ENCODE measurements at places on chromosomes 2 and 18.

DNA sequence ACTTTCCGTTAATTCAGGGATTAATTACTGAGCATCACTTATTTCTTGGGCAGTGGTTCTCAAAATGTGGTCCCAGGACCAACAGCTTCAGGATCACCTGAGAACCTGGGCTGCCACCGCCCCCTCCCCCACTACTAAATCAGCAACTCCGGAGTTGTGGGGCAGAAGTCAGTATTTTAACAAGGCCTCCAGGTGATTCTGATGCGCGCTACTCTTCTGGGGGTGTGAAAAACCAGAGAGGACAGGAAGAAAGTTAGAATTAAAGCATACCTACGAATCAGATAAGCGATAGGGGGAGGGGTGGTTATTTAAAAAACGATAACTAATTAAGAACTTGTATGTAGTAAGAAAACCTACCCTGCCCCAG, 319 bp downstream of the ZSCAN30 start:
- DNase-seq = peak; percentile 26

GRCh38 chr2:10326707-10327594, 24.2 kb downstream of the HPCAL1 start:
- DNase-seq = no peak

- no peak for DNase-seq
Observed at GRCh38 chr18:22879293-22879692, 53.8 kb upstream of the RBBP8 start.

- no peak for DNase-seq
Observed at GRCh38 chr2:83531206-83531826, 927.8 kb downstream of the SUCLG1 start.

DNA sequence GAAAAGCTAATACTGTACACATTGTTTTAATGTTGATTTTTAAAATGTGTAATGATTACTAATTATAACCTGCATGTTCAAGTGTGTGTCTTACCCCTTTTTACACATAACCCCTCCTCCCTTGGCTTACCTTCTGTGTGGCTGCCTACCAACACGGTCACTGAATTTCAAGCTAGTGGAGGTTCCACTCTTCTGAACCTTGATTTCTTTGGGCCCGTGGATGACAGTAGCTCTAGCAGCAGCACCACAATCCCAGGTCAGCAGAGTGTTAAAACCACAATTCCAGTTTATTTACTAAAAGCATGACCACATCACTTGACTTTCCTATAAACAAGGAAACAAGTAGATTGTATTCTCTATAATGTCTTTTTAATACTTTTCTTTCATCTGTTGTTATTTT, 56.9 kb downstream of the AFTPH start:
- no peak for DNase-seq

GRCh38 chr18:62999392-62999791, 284.1 kb downstream of the PHLPP1 start:
- DNase-seq = no peak

DNA sequence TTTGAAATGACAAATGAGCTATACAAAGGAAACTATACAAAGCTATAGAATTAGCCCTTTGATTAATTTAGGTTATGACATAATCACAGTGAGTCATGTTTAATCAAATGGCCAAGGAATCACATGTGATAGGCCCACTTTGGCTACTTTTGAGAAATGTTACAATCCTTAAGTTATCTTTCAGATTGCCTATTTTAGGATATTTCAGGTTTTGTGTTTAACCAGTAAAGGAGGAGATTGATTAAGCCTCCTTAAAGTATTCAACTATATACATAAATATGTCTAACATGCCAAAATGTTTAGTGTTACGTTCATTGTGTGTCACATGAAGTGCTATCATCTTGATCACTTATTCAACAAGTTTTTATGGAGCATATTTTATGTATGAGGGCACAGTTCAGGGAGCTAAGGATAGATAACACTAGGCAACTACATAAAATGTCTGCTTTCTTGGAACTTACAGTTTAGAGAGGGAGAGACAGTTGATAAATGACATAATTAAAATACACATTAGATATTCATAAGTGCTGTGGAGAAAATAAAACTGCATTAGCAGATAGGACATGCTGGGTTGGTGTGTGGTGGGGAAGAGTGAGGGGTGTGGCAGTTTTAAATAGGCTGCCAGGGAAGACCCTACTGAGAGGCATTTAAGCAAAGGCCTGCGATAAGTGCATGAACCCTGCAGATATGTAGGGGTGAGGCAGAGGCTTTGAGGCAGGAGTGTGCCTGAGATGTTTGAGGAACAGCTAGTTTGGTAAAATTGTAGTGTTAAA, 77.2 kb downstream of the LTBP1 start:
- no peak for DNase-seq

DNA sequence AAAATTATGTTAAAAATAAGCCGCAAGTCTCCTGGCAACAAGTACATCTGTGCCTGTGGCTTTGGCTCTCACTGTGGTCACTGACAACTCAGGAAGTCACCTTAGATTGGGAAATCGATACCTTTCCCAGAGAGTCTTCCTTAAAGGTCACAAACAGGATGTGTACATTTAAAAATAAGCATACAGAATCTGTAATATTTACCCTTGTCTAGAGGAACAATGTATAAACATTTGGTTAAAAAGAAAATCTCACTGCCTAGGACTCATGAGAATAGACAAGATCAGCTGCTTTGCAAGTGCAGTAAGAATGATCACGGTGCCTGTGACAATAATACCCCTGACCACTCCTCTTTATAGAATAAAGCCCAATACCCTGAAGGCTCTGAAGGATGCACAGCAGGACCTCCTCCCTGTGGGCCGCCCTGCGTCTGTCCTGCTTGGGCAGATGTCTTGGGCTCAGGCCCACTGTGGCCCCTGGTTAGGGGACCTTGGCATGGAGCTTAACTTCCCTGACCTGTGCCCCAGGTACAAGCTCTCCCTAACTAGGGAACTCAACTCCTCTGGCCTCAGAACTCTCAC, 98.0 kb upstream of the MGAT4A start:
- DNase-seq = no peak

GRCh38 chr2:23602116-23602515, 217.1 kb downstream of the KLHL29 start:
- DNase-seq = no peak

DNA sequence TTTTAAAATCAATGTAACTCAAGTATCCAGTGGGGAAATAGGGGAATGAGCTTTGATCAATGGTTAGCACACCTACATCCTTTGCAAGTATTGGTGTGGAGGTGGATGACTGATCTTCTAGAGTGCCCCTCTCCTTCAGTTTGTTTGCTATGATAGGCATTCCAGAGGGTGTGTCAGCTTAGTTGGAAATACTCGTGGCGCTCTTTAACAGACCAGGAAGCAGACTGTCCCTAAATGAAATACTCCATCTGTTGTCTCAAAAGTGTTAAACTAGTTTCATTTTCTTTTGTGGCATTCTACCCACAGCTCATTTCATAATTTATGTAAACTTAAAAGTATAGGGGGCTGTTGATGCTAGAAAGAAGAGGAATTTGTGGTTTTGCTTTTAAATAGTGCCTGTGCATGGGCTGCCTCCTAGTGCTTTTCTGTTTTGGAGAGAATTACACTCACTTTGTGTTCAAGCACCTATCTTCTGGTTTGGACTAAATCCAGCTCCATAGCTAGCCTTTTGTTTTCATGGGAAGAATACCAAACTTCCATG, 66.2 kb downstream of the STAT1 start:
- DNase-seq = no peak

GRCh38 chr18:55534996-55535395, 53.0 kb downstream of the TCF4 start:
- DNase-seq = no peak

DNA sequence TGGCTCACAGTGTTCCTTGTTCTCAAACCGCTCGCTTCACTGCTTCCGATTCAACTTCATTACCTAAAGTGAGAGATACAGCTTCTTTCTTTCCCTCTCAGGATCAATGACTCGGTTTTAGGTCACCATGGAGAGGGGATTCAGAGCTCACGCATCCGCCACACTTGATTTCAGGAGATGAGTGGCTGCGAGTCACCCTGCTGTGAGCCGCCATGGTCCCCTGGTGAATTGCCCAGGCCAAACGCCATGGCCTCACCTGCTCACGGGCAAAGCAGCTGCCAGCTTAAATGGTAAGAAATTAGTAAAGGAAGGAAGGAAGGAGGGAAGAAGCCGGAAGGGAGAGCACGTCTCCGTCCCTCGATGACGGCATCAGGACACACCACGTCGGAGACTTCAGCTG, 60.5 kb downstream of the ADNP2 start:
- DNase-seq = no peak

- DNase-seq = no peak
Observed at GRCh38 chr18:49250816-49251388, 209.5 kb downstream of the DYM start.

- no peak for DNase-seq
Observed at GRCh38 chr2:222357930-222358329, 59.1 kb upstream of the PAX3 start.

DNA sequence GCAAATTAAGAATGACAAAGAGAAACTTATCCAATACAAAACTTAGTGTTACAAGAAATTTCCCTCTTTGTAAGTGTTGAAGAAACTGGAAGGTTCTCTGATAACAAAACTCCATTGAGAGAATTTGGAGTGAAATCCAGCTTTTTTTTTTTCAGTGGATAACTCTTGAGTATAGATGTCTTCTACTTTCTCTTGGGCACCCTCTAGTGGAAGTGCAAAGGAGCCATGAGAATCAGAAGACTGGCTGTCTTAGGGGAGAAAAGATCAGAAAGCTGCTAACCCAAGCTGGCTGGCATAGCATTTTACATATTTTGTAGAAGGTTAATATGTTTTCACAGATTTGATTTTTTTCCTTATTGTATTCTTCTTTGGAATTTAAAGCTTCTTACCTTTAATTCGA, 138.8 kb upstream of the SATB2 start:
- DNase-seq = peak; percentile 28

DNA sequence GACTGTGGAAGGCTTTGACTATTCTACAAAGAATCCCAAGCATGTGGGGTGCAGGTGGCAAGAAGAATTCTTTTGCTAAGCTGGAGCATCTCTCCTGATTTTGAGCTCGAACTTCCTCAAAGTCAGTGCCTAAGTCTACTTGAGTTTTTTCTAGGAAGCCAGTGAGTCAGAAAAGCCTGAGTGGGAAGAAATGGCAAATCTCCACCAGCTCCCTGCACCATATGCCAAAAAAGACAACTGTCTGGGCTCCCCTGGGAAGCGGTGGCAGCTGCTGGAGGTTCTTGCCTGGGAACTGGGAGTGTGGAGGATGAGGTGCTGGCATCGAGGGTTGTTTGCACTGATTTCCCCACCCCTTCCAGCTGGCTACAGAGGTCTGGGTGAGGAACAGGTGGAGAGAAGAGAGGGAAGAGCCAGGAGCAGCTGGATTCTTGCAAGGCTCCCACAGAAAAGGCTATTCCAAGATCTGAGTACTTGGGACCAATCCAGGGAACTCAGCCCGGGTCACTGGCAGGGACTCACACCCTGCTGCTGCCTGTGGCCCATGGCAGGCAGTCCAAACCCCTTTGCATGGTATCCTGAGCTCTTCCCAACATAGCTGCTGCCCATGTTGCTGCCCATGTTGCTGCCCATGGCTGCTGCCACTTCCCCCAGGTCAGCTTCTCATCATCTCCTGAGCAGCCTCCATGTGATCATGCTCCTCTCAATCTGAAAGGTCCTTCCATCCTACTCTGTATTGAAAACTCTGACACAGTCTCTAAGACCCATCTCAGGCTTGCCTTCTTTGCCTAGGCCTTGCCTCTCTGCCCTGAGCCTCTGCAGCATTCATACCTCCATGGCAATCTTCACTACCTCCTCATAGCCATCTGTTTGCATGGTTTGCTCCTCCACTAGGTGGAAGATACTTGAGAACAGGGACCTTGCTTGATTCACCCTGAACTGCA, 128.3 kb upstream of the SPATS2L start:
- DNase-seq = no peak

GRCh38 chr2:198137733-198138132, 333.3 kb downstream of the PLCL1 start:
- peak; percentile 51 for DNase-seq

DNA sequence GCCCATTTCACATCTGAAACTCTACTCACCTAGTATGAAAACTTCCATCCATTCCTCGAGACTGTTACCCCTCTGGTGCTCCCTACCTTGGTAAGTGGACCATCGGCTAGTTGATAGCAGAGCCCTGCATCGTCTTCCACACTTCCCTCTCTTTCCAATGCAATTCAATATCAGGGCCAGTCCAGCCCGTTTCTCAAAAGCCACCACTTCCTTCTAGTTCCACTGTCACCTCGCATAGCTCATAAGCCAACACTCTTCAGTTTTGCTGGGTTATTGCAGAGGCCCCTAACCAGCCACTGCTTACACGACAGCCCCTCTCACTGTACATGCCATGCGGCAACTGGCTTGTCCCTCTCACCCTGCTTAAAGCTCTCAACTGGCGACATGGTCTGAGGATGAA, 10.2 kb upstream of the ZNF407 start:
- DNase-seq = no peak

All from WTC11 (cell line).